ENCODE measurements at places on chromosomes 4 and X.

DNA sequence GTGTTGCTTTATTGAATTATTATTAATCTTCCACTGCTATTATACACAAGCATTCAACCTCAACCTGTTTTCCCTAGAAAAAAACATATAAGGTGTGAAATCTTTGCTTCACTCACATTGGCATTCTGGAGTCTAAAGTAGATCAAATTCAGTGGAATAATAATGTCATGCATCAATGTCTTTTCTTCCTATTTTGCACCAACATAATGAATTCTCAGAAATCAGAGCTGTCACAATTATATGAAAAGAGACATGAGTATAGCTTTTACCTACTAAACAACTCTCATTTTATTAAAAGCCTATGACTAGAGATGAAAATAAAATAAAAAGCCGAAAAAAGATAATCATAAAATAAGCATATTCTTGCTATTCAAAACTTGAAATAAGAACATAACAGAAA, 96.3 kb upstream of the QRFPR start:
- no peak for DNase-seq

DNA sequence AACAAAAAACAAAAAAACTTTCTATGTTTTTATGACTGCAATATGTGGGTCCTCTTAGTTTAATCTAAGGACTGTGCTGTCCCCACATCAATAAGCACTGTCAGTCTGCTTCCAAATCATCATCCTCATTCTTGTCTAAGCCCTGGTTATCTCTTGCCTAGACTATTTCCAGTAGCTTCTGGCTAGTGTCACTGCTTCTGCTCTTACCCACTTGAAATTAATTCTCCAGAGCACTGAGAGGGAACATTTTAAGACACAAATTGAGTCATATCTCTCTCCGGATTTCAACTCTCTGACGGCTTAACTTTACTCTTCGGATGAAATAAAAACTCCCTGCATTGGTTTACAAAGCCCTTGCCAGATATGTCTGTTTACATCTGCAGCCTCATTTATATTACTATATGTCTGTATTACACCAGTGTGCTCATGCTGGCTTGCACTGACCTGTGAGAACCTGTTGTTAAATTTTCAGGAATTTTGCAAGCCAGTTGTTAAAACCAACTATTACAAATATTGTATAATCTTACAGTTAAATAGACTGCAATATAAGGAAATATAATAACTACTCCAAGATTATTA, 345.9 kb downstream of the ADGRL3 start:
- no peak for DNase-seq

- no peak for DNase-seq
Observed at GRCh38 chrX:16511796-16512776, 137.9 kb upstream of the S100G start.

DNA sequence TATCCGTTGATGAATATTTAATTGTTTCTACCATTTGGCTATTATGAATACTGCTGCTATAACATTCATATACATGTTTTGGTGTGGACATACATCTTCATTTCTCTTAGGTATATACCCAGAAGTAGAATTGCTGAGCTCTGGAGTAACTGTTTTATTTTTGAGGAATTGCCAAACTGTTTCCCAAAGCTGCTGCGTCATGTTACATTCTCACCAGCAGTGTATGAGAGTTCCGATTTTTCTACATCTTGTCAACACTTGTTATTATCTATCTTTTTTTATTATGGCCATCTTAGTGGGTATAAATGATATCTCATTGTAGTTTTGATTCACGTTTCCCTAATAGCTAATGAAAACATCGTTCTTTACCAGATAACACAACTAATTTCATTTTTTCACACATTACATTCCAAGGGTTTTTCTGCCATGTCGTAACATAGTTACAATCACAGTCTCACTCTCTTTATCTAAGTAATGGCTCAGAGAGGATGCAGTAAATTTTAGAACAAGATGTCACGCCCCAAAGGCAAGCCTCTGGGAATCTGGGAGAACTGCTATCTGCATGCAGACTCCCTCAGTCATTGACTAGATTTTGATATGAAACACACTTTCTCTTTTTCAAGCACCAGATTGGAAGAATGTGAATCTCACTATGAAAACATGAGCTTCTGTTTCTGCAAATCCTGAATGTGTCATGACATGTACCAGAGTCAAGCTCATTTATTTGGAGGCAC, 10.3 kb downstream of the ARHGAP6 start:
- DNase-seq: no peak

GRCh38 chrX:81857192-81857591, 655.3 kb downstream of the SH3BGRL start:
- DNase-seq: no peak

DNA sequence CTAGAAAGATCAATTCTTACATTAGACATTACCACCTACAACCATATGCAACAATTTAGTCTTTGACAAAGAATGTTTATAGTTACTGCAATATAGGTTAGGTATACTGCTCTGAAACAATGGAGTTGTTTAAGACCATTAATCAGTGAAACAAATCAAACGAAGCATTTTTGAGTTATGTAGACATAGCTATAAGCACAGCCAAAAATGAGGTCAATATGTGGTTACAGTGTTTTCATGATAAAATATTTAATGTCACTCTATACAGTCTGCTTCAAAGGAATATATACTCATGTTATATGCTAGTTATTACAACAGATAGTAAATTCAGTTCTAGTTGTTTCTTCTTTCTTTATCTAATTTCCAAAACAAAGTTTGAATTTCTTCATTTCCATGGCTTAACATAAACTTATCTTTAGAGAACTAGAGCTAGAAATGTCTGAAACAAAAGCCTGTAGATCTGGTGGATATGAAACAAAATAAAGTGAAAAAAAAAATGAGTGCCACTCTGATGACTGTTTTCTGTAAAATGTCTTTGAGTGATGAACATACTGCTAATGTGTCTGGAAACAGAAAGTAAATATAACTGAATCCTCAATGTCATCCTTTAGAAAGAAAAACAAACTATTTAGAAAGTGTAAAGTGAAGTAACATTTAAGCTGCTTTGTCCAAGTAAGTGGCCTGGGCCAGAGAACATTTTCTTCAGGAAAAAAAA, 809.0 kb downstream of the FAT4 start:
- no peak for DNase-seq

DNA sequence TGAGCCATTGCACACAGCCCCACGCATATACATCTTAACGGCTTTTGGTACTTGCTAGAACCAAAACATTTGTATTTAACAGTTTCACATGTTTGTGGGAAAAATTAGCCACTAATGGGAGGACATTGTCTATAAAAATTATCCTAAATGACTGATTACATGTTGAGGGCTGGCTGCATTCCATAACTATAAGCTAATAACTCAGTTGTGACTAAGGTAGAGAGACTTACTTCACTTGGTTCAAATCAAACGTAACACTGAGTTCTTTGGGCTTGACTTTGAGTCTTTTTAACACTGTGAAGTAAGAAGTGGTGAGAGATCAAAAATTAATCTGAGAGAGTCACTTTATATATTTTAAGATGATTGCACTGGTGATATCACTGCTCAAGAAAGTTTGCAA, 47.9 kb upstream of the PGRMC2 start:
- no peak for DNase-seq

DNA sequence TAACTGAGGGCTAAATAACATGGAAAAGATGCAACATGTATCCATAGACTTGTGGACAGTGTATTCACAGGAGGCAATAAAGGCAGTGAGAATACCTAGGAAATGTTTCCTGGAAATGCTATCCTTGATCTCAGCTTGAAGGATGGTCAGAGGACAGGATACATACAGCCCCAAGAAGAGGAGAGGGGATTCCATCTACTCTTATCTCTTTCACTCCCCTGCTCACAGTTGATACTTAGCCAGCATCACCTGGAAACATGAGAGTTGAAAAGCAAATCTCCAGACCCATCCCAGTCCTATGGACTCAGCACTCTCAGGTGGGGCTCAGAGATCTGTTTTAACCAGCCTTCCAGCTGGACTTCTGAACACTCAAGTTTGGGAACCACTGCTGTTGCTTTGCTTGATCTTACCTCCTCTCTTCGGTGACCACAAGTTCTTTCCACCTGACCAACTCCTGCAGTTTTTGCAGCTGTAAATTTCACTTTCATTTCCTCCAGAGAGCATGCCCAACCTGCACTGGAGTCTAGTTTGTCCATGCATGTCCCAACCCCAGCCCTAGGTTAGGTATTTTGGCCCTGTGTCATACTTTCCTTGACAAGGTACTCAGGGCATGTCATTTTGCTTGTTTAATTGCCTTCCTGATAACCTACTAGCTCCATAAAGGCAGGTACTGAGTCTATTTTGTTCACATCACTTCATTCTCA, 10.4 kb downstream of the RELL1 start:
- no peak for DNase-seq

DNA sequence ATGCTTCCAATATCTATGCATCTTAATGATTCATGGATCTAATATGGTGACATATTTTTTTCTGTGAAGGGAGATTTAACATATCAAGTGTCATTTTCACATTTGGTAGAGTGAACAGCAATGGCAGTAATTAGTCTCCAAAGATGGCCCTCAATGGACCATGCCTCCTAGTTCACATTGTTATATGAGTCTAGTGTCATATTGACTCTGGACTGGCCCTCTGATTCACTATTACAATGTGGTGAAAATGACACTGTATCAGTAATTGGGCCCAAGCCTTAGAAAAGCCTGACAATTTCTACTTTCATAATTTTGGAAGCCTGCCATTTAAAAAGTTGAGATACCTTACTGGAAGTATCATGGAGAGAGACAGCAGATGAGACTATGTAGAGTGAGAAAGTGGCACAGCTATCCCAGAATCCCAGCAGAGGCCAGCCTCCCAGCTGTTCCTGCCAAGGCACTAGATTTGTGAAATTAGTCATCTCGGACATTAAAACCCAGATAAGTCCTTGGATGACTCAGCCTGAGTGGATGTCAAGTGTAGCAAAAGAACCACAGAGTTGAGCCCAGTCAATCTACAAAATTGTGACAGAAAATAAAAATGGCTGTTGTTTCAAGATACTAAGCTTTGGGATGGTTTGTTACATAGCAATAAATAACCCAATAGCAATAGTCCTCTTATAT, 68.4 kb downstream of the ARHGEF38 start:
- peak; percentile 38 for DNase-seq

GRCh38 chr4:188127214-188127874, 11.9 kb upstream of the TRIML1 start:
- no peak for DNase-seq

DNA sequence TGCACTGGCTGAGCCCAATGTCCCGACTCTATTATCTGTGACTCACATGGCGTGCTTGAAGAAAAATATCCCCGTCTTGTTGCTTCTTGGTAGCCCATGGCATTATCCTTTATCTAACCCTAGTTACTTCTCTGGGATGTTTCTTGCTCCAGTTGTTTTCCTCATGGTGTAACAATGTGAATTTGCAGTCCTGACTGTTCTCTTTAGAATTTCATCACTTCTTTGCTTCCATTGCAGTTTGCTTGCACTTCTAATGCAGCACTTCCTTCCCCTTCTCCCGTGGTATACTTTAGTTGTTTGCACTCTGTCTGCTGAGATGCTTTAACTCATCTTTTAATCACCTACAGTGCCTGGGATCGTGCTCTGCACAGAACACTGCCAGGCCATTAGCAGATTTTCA, 126.9 kb downstream of the MAML3 start:
- DNase-seq: no peak

GRCh38 chr4:141391293-141391692, 170.6 kb downstream of the ZNF330 start:
- no peak for DNase-seq

GRCh38 chr4:148095346-148095923, 346.8 kb downstream of the NR3C2 start:
- DNase-seq: no peak

DNA sequence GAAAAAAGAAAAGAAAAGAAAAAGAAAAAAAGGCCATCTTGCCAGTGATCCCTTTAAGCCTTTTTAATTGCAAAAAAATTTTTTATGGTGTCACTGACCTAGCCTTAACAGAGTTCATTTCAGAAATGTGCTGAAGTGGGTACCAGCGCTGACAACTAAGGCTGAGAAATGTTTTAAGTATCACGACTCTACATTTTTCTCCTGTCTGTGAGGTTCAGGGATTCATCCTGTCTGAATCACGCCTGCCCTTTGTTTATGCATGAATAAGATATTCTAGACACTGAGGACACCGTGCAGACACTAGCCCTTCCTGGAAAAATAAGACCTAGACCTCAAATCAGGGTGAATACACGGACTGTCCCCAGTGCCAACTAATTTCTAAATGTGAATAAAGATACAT, 154.4 kb upstream of the NOCT start:
- no peak for DNase-seq

DNA sequence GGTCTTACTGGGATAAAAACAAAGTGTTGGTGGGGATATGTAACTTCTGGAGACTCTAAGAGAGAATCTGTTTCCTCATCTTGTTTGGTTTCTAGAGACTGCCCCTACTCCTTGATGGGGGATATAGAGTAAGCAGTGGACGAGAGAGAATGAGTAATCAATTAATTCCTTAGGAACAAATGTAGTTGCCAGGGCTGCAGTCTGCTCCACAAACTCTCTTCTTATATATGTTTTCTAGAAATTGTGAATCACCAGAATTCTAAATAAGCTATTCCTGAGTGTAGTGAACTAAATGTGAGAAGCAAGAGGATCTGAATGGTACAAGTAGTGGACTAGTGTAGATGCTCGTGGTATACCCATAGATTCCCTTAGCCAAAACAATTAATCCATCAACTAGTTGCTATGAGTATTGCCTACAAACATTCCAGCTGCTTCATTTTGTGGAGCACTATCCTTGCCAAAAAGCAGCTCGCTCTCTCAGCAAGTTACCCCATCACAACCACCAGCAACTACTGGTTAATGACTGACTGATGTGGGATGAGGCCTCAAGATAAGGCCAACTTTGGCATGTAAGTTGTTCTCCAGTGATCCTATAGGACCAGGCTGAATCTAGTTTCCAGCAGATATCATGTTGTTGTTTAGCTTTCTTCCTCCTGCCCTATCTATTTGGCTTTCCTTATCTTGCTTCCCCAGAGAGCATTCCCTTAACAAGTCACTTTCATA, 273.0 kb downstream of the SLC7A11 start:
- DNase-seq: peak; percentile 1

- DNase-seq: no peak
Observed at GRCh38 chr4:186825069-186825468, 101.4 kb upstream of the FAT1 start.

- DNase-seq: no peak
Observed at GRCh38 chrX:73913580-73913979, 350.6 kb downstream of the CHIC1 start.

DNA sequence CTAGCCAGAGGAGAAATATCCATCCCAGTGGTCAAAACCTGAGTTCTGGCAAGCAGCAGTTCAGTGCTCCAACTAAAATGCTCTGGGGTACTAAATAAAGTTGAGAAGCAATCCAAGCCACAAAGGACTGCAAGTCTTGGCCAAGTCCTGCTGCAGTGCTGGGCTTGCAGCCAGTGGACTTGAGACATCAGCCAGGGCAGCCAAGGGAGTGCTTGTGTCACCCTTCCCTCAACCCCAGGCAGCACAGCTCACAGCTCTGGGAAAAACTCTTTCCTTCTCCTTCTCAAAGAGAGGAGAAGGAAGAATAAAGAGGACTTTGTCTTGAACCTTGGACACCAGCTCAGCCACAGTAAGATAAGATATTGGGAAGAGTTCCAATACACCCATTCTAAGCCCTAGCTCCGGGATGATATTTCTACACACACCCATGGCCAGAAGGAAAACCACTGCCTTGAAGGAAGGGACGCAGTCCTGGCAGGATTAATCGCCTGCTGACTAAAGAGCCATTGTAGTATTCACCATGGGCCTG, 99.8 kb downstream of the PTCHD1 start:
- DNase-seq: no peak

- DNase-seq: no peak
Observed at GRCh38 chr4:36254371-36254770, 10.1 kb upstream of the ARAP2 start.

GRCh38 chrX:136162827-136163570, 15.7 kb downstream of the FHL1 start:
- DNase-seq: peak; percentile 49

- no peak for DNase-seq
Observed at GRCh38 chrX:24357106-24357505, 3.3 kb upstream of the SUPT20HL1 start.

All from hematopoietic multipotent progenitor cell treated with erythropoietin and hydrocortisone succinate and interleukin-3 and kit ligand, for 8 days (in vitro differentiated cells).